ENCODE measurements at places on chromosomes 5 and 9.

DNA sequence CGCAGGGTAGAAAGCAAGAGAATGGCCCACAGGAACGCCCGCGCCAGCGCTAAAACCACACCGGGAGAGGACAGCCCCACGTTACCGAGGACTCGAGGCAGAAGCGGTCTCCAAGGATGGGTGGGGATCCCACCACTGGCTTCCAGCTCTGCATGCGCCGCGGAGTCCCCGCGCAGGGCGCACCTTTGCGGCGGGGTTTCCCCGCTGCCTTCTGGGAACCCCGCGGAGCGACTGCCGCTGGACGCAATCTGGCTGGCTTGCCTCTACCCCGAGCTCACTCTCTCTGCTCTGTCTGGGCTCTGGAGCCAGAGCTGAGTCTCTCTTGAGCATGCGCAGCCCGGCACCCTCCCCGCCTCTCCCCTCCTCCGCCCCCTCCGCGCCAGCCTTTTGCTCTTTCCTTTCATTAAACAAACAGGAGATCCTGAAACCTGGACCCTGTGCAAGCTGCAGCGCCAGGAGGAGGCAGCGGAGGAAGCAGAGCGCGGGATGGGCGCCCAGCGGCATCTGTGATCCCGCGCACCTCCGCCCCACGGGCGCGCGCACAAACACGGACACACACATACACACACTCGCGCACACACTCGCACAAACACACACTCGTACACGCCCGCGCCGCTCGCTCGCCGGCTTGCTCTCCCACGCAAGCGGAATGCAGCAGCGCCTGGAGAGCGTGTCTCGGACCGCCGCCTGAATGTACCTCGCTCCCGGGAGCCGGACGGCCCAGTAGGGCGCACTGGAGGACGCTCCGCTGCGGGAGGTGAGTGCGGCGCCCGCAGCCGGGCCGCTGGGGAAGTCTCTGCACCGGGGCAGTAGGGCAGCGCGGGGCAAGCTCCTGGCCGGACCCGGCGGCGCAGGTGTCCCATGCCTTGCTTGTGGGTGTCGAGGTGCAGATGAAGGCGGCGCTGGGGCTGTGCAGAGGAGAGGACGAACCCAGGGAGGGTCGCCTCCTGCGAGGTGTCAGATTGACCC is at the start of gene PLPPR1:
Gene PLPPR1 (plus strand): TSS at position 382 of the 969 bp plus-strand sequence.
- DNase-seq: no peak

GRCh38 chr5:171589461-171589860 is 170.0 kb downstream of the FGF18 start:
- no peak for DNase-seq

- DNase-seq: no peak
Measured at GRCh38 chr5:178464431-178465048, 125.7 kb downstream of the COL23A1 start.

DNA sequence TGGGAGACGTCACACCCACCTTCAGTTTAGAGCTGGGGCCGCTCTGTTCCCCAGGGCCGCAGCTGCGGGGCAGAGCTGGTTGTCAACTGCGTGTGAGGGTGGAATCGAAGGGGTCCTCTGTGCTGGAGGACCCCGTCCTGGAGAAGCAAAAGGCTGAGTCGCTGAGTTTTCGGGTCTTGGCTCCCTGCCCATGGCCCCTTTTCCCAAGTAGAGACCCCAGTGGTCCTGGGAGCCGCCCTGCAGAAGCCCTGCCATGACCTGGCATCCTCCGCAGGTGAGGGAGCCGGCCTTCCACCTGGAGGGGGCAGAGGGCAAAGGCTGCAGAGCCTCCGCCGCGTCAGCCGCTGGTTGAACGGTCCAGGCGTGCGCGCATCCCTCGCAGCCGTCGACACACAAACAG is 90.4 kb upstream of the COL5A1 start:
- no peak for DNase-seq

DNA sequence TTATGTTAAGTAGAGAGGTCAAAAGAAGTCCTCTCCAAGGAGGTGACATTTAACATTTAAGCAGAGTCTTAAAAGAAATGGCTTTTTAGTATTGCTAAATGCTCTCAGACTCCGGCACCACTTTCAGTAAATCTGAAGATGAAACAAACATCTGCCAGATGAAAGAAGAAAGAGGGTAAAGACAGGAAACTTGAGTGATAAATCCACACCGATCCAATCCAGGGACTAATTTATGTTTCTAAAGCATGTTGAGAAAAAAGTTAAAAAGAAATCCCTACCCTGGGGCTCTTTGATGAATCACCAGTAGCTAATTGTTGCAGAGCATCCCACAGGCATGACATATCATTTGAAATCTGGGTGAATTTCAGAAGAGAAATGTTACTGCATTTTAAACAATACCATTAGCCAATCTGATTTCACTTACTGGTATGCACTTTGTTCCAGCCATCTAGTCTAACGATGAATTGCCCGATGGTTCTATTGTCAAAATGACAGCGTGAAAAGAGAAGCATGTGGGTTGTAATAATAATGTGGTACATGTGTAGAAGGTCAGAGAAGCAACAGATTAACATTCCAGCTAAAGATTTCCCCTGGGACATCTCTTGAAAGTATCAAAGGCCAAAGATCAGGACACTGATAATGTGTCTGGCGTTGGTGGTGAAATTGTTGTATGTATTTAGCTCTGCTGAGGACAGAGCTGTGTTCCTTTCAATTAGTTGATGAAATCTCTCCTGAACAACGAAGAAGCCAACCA is 485.7 kb downstream of the CSNK1G3 start:
- DNase-seq: no peak

- no peak for DNase-seq
Measured at GRCh38 chr5:6792911-6793471, 79.8 kb downstream of the TENT4A start.

DNA sequence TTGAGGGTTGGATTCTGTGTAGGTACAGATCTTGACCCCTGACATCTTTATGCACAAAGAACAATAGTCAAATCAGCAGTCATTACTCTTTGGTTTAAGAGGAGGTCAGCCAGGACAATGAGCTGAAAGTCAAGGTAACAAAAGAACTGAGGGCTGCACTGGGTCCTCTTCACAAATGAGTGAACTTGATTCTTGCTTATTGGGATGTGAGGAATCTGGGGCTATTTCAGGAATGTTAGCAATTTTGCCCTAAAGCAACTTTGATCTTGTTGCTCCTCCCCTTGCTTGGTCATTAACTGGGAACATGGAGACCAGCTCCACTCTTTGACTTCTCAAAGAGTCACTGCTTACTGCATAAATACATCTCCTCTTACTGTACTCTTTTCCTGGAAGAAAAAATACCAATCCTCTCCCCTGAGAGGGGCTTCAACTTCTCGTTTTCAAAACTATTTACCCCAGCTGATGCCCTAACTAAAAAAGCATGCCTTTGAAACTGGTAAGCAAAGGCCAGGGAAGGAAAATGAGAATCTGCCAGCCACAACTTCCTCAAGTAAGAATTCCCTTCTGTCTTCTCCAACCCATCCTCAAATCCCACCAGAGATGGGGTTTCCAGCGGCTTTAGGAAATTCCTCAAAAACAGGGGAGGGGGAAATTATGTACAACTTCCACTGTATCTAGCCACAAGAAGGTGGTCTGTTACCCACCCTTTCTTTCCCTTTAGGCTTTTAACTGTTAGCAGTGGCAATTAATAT is 368.3 kb downstream of the ENC1 start:
- no peak for DNase-seq

DNA sequence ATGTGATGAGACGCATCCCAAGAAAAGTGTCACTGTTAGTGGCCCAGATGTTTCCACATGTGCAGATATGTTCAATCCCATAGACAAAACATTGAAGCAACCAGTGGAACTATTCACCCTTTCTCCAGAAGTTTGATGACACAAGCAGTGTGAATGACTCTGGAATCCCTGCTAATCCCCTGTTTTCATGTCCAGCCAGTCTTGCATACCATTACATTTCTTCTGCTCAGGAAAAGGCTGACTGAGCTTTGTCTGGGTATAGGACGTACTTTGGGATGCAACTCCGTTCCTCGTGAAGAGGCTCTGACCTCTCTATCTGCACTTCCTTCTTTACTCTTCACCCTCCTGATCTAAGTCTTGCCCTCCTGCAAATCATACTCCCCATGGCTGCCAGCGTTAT is 172.4 kb downstream of the NTRK2 start:
- DNase-seq: no peak

Measured in activated CD4-positive, alpha-beta T cell treated with anti-CD3 and anti-CD28 coated beads for 4 hours (primary cell).